Osteocyte (in vitro differentiated cells): ENCODE measurements at places on chromosomes 3 and 15. TPM values are rescaled to one million over a fixed set of nuclear protein-coding genes. Genes with fewer than 3 reads are reported as not detected.

Gene KIF23
- 12.4 and 14.0 TPM in 2 replicates for total RNA-seq

Gene CDAN1
- 15.6 and 24.0 TPM in 2 replicates for total RNA-seq

Gene STRA6
- 23.2 and 25.8 TPM in 2 replicates for total RNA-seq

Gene CLDN16
- total RNA-seq, result not detected in 2 replicates

Gene PPARG
- 4.4 and 6.2 TPM in 2 replicates for total RNA-seq

Gene UROC1
- total RNA-seq, result not detected in 2 replicates

Gene ALG3
- 38.2 and 40.7 TPM in 2 replicates for total RNA-seq

Gene TMIE
- not detected in 2 replicates for total RNA-seq

DNA sequence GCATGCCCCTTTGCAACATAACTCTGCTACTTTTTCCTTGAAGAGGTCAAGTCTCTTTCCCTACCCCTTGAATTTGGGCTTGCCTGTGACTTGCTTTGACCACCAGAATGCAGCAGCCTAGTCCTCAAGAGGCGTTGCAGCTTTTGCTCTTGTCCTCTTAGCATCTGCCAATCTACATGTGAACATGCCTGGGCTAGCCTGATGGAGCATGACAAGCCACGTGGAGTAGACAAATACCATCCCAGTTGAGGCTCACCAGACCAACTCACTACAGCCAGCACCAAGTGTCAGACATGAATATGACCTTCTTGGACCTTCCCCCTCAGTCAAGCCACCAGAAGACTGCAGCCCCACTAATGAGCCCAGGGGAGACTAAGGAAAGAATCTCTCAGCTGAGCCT, 32.9 kb downstream of the AMOTL2 start:
- H3K36me3 ChIP-seq, result peaks cover under 1% of the 10 kb centered on the region
- DNase-seq, result no peak
- no peaks in the 10 kb centered on the region for H3K27me3 ChIP-seq
- no peak overlapping the region for H3K27ac ChIP-seq
- no peak overlapping the region for H3K4me3 ChIP-seq

GRCh38 chr3:36367912-36368573, 12.3 kb upstream of the STAC start:
- H3K4me3 ChIP-seq, result no peak overlapping the region
- no peaks in the 10 kb centered on the region for H3K27me3 ChIP-seq
- H3K27ac ChIP-seq, result no peak overlapping the region
- DNase-seq, result no peak

DNA sequence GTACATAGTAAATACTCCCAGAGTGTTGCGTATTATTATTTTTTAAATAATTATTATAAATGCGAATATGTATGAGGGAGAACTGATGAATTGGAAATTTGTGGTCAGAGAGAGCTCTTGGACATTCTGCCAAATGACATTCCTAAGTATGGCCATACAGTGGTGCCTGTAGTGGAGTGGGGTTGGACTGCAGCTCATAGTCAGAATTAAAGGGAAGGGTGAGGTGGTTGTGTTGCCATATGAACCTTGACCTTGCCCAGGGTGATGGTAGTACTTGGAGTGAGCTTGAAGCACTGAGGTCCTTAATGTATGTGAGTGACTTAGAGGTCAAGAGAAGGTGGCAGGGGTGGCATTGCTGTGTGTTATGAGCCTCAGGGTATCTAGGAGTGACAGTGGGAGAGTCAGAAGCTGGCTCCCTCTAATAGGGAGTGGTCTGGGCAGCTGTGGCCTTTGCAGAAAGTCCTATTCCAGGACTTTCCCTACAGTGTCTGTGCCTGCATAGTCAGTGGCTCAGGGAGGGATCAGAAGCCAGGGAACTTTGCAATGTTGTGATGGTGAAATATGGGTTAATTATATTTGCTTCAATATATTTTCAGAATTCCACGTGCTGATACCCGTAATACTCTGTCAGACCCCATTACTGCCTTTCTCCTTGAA, 26.2 kb downstream of the PDE8A start:
- no peaks in the 10 kb centered on the region for H3K36me3 ChIP-seq
- H3K4me1 ChIP-seq, result peaks cover 22% of the 10 kb centered on the region
- no peak overlapping the region for H3K4me3 ChIP-seq
- H3K27ac ChIP-seq, result no peak overlapping the region
- no peak for DNase-seq

GRCh38 chr3:33942483-33943150, 144.2 kb downstream of the PDCD6IP start:
- H3K4me3 ChIP-seq, result no peak overlapping the region
- H3K27ac ChIP-seq, result no peak overlapping the region
- peaks cover 16% of the 10 kb centered on the region for H3K27me3 ChIP-seq
- H3K36me3 ChIP-seq, result no peaks in the 10 kb centered on the region
- no peak for DNase-seq

GRCh38 chr15:47674586-47675232, 42.6 kb upstream of the SEMA6D start:
- DNase-seq, result no peak
- H3K27ac ChIP-seq, result no peak overlapping the region
- H3K4me3 ChIP-seq, result no peak overlapping the region
